ENCODE measurements at places on chromosomes 2 and 18.

DNA sequence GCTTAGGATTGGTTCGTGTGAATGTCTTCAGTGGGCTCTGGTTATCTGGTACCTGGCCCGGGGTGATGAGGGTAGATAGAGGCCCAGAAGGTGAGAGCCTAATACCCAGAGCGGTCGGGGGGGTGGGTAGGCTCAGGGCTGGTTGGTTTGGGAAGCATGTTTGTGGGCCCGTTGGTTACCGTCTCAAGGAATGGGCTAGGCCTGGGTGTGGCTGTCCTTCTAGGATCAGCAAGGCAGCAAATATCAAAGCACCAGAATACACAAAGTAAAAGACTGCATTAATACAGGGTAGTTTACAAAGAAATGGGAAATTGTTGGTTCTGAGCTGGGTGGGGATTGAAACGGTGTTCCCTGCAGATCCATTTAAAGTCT, 6.0 kb upstream of the IL1R2 start:
- DNase-seq, result no peak

DNA sequence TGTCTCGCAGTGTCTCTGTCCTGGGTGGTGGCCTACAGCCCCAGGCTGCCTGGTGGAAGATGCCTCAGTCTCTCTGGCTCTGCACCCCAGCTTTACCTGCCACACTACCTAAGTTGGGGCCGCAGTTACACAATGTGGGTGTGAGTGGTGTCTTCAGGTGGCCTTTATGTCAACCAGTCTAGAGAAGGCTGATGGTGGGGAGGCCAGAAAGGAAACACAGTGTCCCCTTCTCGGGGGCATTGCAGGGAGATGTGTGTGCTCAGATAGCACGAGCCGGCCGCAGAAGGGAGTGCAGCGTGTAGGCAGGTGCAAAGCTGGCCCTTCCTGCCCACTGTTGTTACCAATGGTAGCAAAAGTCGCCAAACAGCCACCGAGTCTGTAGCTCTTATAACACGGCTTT, 216.1 kb downstream of the SH3RF3 start:
- no peak for DNase-seq

DNA sequence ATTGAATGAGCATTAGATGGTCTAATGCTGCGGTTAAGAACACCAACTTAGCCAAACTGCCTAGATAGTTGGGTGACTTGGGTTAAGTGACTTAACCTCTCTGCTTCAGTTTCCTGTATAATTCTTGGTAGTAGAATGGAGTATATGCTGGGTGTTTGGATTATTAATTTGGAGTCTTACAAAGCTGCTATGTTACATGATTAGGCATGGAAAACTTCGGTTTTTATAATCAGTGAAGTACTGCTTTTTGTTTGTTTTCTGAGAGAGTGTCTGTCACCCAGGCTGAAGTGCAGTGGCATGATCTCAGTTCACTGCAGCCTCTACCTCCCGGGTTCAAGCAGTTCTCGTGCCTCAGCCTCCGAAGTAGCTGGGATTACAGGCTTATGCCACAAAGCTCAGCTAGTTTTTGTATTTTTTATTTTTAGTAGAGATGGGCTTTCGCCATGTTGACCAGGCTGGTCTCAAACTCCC, 4.5 kb downstream of the RPL37A start:
- no peak for DNase-seq

- DNase-seq, result no peak
Measured at GRCh38 chr2:159891917-159892730, 94.1 kb upstream of the CD302 start.

All from globus pallidus (tissue), 1 donor.